ENCODE measurements at places on chromosomes 5 and 9. TPM values are rescaled to one million over a fixed set of nuclear protein-coding genes. Genes with fewer than 3 reads are reported as not detected.

Gene YTHDC2
- polyA plus RNA-seq, result 32.8 TPM

DNA sequence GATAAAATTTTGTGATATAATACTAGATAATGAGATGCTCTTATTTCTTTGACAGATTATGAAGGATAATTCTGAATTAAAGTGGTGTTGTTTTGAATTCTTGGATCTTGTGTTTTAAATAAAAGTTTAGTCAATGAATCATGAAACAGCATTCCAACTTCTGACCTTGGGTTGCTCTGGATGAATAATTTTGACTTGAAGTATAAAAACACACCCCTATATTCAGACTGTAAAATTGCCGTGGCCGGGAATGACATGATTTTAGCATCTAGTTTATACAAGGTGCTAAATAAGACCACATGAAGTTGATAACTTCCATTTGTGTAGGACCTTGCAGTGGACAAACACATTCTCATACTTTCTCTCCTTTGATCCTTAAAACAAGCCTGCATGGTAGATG, 67.2 kb upstream of the DAP start:
- no peak for DNase-seq

Gene RFESD
- polyA plus RNA-seq, result 6.9 TPM

DNA sequence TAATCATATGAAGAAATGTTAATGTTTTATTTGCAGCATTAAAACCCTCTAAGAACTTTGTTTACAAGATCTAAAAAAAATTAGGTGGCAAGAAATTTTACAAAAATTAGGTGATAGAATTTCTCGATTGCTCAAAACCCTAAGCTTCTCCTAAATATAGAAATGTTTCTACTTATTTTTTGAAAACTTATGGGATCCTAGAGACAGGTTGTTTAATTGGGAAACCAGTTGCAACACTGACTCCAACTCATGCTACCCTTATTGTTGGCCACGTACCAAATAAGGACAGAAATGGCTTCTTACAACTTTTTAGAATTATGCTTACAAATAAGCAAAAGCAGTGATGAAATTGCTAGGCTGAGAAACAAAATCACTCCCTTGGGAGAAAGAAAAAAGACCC, 531.1 kb downstream of the PDE4D start:
- no peak for DNase-seq

Gene PROB1
- polyA plus RNA-seq, result 2.0 TPM

DNA sequence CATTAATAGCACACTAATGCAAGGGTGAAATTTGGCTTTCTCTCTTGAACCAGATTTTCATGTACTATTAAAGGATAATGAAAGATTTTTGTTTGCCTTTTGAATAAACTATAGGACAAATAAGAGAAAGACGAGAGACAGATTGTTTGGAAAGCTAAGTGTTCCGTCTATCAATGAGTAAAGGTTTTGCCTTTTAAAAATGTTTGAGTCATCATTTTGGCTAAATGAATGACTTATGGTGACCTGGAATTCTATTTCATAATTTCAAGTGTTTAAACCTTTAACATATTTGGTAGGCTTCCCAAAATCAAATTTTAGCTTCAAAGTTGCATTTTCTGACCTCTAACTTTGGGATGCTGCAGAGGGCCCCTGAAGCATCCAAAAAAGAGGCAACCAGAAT, 145.2 kb downstream of the SLC25A46 start:
- no peak for DNase-seq

- DNase-seq, result no peak
Measured at GRCh38 chr9:76999261-76999660, 20.2 kb upstream of the FOXB2 start.

Gene NUTM2F
- polyA plus RNA-seq, result not detected

GRCh38 chr5:111385970-111386831, 126.1 kb downstream of the STARD4 start:
- DNase-seq, result no peak

Gene SHOC1
- polyA plus RNA-seq, result 0.75 TPM

DNA sequence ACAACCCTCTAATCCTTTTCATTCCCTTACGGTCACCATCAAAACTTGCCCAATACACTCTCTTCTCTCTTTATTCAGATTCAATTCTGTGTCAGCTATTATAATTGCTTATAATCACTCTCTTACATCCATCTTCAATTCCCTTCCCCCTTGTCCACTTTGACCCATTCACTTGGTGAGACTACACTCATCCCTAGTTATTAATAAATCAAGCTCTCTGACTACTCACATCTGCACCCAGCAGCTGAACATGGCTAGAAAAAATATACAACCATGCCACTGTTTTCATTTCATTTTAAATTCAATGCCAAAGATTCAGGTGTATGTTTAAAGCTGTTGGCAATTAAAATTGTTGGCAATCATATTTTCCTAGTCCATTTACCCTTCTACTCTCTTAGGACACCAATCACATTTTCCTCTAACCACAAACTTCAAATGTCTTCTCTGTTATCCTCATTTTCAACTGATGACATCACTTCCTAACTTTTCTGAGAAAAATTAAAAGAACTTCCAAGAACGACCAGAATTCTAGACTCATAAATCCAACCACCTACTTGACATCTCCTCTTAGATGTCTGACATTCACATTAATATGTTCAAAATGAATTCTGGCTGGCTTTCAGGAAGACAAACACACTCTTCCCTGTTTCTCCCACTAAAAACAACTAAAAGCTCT, 5.5 kb downstream of the C5orf15 start:
- no peak for DNase-seq

Gene HTR4
- 0.08 TPM for polyA plus RNA-seq

DNA sequence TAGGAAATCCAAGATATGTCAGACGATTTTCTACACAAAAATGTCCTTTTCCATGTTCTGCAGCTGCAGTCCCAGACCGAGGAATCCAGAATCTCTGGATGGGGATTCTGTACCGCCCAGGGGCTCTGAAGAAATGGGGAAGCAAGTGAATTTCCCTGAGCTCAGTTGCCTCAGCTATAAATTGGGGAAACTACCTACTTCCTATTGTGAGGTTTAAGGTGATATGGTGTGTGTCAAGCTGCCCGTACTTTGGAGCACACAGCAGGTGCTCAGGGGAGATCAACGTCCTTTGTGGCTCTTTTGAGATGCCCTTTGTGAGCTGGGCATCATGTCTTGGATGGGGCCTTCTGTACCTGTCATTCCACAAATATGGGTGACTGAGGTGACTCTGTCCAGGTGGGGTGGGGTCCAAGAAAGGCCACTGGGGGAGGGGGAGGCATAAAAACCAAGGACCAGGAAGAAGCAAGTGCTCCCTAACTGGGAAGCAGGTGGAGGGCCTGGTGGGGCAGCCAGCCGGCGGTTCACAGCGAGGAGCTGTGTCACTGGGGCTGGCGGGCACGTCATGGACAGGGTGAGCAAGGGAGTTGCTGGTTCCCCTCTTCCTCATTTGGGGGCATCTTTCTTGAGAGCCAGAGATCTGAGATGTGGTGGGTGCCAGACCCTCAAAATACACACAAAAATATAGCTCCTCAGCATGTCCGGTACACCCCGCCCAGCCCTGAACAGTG, 116.0 kb downstream of the CRB2 start:
- DNase-seq, result no peak

DNA sequence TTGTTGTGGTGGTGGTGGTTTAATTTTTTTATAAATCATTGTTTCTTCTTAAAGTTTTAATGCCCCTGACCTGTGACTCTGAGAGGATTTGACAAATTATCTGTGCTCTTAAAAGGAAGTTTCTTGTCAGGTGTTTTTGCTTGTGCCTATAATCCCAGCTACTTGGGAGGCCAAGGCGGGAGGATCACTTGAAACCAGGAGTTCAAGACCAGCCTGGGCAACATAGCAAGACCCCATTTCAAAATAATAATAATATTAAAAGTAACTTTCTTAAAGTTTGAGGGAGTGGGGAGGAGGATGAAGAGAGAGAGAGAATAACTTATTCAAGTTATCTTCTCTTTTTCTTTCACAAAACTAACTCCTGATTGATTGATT, 12.2 kb upstream of the ERMP1 start:
- no peak for DNase-seq

GRCh38 chr5:158841481-158842276, 258.0 kb downstream of the EBF1 start:
- DNase-seq, result no peak

Gene ATP6V1G1
- 262 TPM for polyA plus RNA-seq

DNA sequence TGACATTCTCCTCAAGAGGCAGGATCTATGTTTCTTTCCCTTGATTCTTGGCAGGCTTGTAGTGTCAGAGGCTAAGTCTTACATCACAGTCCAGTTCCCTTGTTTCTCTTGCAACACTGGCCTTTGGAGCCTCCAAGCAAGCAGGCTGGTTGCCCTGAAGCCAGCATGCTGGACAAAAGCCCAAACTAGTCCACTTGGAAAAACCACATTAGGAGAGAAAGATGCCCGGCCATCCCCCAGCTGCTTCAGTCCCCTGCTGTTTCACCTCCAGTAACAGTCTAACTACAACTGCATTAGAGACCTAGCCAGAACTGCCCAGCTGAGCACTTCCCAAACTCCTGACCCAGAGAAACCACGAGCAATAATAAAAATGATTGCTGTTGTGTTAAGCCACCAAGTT, 87.6 kb downstream of the ADAMTS6 start:
- no peak for DNase-seq

Gene PSAT1
- 66.6 TPM for polyA plus RNA-seq

Gene SEMA6A
- polyA plus RNA-seq, result 50.9 TPM
